ENCODE measurements at places on chromosomes 12 and 14. TPM values are rescaled to one million over a fixed set of nuclear protein-coding genes. Genes with fewer than 3 reads are reported as not detected.

DNA sequence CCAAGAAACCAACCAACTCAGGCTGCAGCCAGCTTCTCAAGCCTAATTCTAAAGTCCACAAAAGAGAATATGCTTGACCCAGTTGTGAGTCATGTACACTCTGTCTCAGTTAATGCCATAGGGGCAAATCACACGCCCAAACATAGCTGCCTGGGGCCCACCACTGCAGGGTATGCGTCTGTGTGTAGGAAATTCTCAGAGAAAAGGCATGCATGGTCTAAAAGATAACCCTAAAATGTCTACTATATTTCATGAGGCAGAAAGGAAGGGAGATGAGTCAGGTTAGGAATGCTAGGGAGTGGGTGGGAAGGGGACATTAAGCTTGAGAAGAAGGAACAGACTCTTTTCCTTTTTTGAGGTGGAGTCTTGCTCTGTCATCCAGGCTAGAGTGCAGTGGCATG, 22.3 kb upstream of the SPTLC2 start:
- DNase-seq: no peak

RBMS2 gene
- total RNA-seq: 90.6 TPM

KCNJ8 gene
- 10.8 TPM for total RNA-seq

ATG101 gene
- total RNA-seq: 28.2 TPM

- no peak for DNase-seq
Measured at GRCh38 chr14:105281371-105282097, 19.3 kb downstream of the BRF1 start.

Data from sciatic nerve (tissue), 2 donors.